ENCODE measurements at places on chromosomes 6 and 20.

DNA sequence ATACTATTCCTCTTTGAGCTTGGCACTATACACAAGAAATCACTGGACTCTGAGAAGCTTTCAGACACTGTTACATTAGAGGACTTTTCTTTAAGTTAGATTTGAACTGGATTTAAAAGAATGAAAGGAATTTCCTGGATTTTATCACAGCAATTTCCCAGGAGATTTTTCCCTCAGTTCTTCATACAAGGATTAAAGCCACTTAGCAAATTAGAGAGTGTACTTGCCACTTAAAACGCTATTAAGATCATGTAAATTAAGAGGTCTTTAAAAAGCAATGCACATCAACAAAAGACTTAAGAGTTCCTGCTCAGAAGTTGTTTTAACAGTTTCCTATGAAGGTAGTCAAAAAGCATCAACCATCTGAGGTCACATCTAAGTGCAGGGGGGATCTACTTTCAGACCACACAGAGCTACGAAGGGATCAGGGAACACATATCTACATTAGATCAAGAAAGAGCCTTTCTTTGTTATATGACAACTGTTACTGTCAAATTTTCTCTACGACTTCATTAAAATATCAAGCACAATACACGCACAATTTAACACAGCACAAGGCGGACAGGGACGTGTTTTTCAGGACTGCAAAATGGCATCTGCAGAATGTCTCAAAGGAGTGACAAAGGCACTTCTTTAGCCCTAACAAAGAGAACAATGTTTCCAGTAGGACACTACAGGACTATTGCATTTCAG, 65.8 kb downstream of the EPB41L2 start:
- no peak for DNase-seq

GRCh38 chr6:144718431-144718830, 433.3 kb downstream of the UTRN start:
- DNase-seq = no peak

GRCh38 chr6:49097116-49097515, 365.9 kb downstream of the MMUT start:
- no peak for DNase-seq

- DNase-seq = no peak
Measured at GRCh38 chr20:37977338-37977737, 55.9 kb downstream of the TTI1 start.

- DNase-seq = no peak
Measured at GRCh38 chr6:134848076-134848475, 101.8 kb downstream of the ALDH8A1 start.

GRCh38 chr20:22449188-22449973, 135.0 kb downstream of the FOXA2 start:
- DNase-seq = no peak

GRCh38 chr20:48574383-48574782, 253.4 kb downstream of the PREX1 start:
- no peak for DNase-seq

GRCh38 chr20:20410678-20411077, 42.8 kb downstream of the INSM1 start:
- no peak for DNase-seq

DNA sequence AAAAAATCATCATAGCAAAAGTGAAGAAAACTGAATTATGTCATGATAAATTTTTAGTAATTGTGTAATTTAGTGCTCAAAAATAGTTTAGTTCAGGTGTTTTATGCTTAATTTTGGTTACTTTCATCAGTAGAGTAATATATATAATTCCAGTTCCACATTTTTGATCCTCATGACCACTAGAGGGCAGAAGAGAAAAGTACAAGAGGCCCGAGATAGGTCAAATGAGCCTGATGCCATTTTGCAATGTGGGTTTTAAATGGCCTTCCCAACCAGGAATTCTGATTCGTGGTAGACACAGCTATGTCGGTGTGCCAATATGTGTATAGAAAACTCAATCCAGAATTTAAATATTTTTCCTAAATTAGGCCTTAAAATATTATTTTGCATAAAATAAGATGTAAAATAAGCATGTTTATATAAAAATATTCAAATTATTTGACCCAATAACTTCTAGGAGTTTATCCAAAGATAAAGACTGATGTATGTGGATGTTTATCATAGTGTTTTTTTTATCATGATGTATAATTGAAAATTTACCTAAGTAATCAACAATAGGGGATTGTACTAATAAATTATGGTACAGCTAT, 159.7 kb upstream of the RPS6KA2 start:
- DNase-seq = peak; percentile 33

DNA sequence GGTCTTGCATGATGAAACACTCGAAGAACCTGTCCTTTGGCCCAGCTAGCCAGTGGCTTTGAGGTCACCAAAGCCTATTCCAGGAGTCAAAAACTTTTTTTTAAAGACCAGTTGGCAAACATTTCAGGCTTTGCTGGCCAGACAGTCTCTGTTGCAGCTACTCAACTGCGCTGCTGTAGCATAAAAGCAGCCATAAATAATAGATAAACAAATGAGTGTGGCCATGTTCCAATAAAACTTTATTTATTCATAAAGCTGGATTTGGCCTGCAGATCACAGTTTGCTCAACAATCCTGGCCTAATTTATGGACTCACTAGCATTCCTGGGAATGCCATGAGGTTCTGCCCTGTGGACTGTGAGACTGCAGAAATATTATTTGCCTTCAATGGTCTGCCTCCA, 68.8 kb upstream of the LTV1 start:
- no peak for DNase-seq
